Testis (tissue), 5 donors: ENCODE measurements at places on chromosomes 11 and 22.

GRCh38 chr11:95363164-95363563 is 132.2 kb upstream of the SESN3 start:
- DNase-seq = no peak

DNA sequence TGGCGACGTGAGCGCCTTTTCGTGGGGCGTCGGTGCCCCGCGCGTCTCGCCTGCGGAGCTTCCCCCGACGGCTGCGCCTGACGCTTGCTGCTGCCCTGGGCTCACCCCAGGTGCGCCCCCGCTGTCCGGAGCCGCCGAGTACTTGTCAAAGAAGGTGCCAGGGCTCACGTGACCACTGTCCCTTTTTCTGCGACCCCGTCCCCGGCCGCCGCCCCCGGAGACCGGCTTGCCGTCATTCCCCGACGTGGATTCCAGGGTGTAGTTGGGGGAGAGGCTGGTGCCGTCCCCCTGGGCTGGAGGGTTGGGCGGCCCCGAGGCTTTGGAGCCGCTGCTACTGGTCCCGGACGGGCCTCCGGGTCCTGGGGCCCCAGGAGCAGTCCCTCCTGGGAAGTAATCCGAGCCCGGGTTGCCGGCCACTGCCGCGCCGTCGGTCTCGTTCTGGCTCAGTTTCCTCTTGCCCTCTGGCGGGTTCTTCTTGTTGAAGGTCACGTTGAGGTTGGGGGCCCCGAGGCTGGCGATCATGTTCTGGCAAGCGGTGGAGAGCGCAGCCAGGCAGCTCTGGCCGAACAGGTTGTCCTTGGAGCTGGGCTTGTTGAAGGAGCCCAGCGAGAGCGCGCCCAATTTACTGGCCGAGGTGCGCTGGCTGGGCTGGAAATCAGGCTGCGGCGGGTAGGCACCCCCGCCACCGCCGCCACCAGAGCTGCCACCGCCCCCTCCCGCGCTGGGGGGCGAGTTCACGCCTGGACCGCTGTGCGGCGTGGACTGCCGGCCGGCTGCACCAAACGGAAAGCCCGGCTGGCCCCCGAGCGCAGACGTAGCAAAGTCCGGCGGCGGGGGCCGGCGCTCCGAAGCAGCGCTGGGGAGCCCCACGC is 3.8 kb downstream of the MN1 start:
- DNase-seq = no peak

- no peak for DNase-seq
Observed at GRCh38 chr22:50446708-50447575, 27.9 kb downstream of the SBF1 start.

DNA sequence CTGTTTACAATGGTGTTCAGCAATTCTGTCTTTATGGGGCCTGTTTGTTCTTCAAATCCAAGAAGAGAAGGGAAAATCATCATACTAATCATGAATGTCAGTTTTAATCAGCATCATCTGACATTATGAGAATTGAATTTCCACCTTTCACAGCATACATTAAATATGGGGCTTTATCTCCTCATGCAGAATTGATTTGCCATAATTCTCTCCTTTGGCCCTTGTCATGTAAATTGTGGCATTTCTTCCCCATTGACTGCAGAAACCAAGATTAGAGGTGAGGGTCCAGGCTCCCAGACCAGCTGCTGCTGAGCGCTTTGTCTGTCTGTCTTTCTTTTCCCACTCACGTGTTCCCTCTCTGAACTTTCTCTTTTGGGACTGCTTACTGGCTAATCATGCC is 232.1 kb upstream of the NAV2 start:
- no peak for DNase-seq

DNA sequence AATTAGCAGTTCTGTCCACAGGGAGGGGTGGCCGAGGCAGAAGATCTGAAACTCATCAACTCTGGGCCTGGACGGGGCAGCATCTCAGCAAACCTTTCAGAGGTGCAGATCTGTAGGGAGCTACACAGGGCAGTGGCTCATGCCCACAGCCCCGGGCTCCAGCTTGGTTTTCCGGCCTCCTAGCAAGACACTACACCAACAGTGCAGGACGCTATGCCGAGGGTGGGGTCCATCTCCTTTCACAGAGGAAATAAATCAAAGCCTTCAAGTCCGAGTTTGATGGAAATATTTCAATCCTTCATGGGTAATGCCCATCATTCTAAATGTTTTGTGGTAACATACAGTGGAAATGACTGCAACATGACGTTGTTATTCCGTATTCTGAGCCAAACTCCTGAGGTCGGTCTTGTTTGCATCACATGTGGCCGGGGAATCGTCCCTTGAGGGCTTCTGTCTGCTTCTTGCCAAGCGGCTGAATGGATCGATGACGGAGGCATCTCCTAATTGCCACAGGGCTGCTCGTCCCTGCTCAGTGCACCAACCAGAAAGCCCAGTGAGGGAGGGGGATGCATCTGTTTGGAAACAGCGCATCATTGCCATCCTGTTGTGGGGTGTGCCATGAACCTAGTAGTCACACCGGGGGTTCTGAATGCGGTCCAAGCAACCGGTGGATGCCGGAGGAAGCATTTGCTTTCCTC is 30.0 kb downstream of the LINC01488 start:
- no peak for DNase-seq

- no peak for DNase-seq
Observed at GRCh38 chr11:119506436-119506835, 83.5 kb upstream of the THY1 start.

GRCh38 chr11:103395612-103396011 is 286.4 kb downstream of the DYNC2H1 start:
- DNase-seq = no peak

DNA sequence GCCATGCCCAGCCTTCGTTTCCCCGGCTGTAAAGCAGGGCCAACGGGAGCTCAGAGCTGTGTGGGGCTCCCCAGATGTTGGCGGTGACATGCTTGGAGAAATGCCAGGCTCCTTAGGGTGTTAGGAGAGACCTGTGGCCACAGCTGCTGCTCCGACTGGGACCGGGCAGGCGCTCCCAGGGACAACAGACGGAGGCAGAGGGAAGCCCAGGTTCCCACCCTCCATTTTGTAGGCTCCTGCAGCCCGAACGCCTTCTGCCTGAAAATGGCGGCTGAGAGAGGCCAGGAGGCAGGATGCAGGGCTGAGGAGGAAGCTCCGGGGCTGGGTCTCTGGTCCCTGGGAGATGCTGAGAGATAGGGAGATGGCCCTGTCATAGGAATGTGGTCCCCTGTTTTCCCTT is 10.0 kb downstream of the CD6 start:
- peak; percentile 25 for DNase-seq

- DNase-seq = no peak
Observed at GRCh38 chr11:26558190-26558589, 13.9 kb downstream of the MUC15 start.

DNA sequence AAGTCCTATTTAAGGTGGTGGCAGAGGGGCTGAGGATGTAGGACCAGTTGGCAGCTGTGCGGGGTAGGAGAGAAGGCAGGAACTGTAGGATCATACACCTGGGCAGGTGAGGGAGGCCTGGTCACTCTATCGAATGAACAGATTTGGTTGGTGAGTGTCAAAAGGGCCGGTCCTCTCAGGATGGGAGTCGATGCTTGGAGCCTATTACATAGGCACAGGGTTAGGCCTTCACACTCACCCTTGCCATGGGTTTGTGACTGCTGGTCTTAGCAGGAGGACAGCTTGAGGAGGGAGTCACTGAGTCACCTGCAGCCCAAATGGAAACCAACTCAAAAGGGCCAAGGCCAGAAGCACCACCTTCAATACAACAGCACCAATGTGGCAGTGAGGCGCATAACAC is 80.2 kb upstream of the NARS2 start:
- DNase-seq = no peak

DNA sequence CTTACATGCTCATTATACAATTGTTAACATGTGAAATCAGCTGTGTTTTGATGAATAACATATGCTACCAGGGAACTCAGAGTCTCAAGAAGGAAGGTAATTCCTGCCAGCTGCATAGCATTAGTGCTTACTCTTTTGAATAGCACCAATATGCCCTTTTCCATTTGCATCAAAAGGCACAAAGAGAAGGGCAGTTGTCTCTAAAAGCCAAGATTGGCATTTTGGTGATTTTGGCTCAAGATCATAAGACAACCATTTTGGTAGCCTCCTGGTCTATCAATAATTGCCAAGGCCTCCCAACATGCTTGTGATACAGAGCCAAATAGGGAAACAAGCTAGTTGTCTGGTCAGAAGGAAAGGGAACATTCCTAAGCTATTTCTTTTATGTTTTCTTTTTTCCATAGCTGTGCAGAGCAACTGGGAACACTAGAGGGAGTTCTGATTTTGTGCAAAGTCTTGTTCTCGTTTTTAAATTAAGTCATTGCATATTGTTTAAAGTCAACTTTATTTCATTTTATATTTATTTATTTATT is 416.7 kb upstream of the CHORDC1 start:
- no peak for DNase-seq

DNA sequence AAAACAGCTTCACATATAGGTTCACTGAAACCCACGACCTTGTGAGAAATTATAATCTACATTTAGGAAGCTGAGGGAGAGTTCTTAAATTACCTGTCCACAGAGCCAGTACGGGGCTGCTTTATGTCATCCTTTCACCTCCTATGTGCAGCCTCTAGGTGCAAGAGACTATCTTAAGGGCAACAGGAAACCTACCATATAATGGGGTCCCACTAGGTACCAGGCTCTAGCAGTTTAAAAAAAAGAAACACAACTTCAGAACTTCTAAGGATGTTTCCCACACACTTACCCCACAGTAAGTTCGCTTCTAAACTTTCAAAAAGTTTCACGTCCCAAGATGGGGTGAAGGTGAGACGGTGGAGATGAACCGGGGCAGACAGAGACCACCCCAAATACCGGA is 573 bp downstream of the STK33 start:
- DNase-seq = no peak

- no peak for DNase-seq
Observed at GRCh38 chr11:125055107-125055715, 7.9 kb upstream of the SLC37A2 start.

GRCh38 chr11:60700689-60701468 is 1.5 kb downstream of the MS4A8 start:
- DNase-seq = peak; percentile 54

GRCh38 chr11:90176069-90176468 is 41.6 kb downstream of the NAALAD2 start:
- no peak for DNase-seq

DNA sequence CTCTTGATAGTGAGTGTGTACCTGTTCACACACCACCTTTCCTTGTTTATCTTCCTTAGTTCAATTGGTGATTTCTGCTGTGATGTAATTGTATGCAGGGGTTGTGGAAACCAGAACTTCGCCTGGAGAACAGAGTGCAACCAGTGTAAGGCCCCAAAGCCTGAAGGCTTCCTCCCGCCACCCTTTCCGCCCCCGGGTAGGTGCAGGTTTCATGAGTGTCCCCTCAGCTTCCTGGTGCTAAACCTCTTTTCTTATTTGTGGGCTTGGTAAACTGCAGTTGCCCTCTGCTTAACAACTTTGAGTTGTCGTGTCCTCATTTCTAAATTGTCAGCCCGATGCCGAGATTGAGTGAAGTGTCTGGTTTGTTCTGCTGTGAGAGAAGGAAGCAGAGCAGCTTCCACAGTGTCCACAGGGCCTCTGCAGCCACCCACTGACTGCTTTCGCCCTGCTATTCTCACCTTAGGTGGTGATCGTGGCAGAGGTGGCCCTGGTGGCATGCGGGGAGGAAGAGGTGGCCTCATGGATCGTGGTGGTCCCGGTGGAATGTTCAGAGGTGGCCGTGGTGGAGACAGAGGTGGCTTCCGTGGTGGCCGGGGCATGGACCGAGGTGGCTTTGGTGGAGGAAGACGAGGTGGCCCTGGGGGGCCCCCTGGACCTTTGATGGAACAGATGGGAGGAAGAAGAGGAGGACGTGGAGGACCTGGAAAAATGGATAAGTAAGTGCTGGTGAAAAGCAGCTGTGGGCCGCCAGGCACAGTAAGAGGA is 7.1 kb upstream of the GAS2L1 start:
- no peak for DNase-seq

- DNase-seq = no peak
Observed at GRCh38 chr11:59708537-59708936, 5.1 kb downstream of the OR10V1 start.

DNA sequence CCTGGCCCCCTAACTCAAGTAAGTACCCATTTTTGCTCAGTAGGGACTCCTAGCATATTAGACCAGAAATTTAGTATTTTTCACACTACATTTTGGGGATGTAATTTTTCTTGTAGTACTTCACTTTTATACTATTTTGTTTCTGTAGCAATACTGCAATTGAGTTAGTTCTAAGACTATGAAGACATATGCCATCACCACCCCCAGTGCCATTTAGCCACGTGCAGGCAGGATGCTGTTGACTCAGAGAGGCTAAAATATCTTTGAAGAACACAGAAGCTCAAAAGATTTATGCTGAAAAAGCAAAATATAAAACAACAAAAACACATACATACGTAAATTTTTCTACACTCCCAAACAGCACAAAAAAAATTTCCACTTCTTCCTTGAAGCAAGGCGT is 29.1 kb upstream of the DLAT start:
- no peak for DNase-seq

GRCh38 chr11:112200252-112200651 is 24.9 kb downstream of the BCO2 start:
- no peak for DNase-seq

GRCh38 chr11:120546312-120547205 is 35.0 kb downstream of the GRIK4 start:
- DNase-seq = no peak

DNA sequence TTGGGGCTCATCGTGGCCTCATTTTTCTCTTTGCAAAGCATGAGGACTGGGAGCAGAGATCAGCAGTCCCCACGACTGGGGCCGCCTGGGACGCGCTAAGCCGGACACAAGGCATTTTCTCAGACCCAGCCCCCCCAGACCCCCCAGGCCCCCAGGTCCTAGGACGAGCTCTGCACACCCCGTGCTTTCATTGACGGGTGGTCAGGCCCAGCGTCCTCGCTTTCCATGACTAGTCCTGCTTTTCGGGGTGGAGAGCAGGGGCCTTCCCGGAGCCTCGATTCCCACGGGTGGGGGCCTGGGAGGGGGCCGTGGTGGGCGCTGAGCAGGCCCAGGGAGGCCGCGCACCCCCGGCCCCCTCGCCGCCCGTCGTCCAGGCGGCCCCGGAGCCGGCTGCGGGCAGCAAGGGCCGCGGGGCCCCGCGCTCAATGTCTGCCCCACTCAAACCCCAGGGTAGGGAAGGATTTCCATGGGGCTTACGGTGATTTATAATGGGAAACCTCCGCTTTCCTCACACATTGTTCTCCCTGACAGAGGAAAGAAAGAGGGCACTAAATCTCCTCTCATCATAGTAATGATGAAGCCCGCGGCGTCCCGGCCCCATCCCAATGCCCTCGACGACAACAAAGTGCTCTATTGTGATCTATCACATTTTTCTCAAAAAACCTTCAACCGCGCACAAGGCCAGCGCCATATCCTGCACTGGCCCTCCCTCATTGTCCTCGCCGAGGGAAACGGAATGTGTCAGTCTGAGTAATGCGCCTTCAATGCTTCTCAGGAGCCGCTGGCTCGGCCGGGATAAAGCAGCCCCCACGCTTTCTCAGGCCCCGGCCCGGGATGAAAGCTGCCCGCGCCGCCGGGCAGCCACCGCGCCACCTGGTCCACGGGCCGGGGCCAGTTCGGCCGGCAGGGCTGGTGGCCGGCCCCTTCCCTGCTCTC is 10.4 kb upstream of the LINC01488 start:
- DNase-seq = no peak

GRCh38 chr11:100671471-100671870 is 15.6 kb upstream of the ARHGAP42 start:
- DNase-seq = no peak

- no peak for DNase-seq
Observed at GRCh38 chr11:104731890-104732289, 166.4 kb downstream of the CASP12 start.
